ENCODE measurements at places on chromosomes 6 and 20.

DNA sequence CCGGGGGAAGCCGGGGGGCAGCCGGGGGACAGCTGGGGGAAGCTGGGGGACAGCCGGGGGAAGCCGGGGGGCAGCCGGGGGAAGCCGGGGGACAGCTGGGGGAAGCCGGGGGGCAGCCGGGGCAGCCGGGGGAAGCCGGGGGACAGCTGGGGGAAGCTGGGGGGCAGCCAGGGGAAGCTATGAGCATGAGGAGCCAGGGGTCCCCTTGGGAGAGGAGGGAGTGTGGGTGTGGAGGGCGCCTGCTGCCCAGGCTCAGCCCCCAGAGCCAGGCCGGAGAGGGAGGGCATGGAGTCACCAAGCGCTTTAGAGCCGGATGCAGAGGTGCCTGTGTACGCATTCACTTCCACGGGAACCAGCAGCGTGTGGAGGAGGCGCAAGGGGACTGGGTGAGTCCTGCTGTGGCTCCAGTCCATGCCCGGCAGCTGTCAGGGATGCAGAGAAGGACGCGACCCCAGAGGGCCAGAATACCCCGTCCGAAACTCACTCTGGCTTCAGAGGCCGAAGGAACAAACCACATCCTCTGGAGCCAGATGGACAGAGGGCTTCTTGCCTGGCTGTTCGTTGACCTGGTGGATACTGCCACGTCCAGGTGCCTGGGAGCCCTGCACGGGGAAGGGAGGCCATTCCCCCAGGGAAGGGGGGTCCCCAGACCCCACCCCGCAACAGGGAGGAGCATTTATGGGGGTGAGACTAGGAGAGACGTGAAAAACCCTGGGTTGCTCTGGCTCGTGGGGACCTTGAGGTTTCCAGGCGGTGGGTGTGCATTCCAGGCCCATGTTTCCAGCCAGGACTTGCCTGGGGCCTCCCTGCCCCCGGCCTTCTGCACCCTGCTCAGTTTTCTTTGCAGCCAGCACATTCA lies 26.5 kb upstream of the DACT2 start:
- no peak for DNase-seq

- DNase-seq: no peak
Measured at GRCh38 chr6:17418281-17419188, 25.1 kb downstream of the CAP2 start.

DNA sequence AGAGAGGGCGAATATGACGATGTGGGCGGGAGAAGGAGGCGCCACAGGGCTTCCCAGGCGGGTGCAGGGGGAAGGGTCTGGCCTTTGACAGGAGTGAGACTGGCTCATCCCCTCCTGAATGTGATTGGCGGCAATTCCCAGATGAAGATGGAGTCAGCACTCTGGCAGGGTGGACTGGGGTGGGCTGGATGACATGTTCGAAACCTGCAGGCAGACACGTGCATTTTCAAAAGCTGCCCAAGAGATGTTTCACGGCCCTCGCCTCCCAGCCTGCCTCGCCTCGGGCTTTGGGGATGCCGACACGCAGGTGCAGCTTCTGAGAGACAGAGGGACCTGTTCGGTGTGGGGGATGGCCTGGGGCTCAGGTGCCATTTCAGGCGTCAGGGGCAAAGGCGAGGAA lies 66.8 kb upstream of the AFDN start:
- no peak for DNase-seq

DNA sequence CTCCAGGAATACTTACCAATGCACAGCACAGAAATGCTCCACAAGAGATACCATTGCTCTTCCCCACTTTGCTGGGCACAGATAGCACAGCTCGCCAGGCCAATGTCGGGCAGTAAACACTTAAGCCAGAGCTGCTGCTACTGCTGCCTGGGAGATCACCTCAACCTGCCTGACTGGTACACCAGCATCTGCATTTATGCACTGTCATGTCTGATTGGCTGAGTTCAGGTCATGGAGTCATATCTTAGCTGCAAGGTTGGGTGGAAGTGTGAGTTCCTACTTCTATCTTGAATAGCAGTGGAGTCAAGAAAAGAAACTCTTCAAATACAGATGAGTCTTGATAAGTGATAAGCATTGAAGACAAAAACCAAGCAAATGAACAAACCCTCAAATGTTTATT lies 10.9 kb upstream of the ADGRF4 start:
- DNase-seq: no peak

GRCh38 chr6:27867945-27868300 lies 44.3 kb downstream of the OR2B2 start:
- no peak for DNase-seq

DNA sequence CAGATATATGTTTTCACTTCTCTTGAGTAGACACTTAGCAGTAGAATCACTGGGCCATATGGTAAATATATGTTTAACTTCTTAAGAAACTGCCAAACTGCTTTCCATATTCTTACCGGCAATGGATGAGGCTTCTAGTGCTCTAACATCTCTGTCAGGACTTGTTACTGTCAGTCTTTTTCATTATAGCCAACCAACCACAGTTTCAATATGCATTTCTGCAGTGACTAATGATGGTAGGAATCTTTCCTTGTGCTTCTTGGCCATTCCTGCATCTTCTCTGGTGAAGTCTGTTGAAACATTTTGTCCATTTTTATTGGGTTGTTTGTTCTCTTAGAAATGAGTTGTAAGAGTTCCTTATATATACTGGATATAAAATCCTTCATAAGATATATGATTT lies 66.0 kb upstream of the SYNDIG1 start:
- no peak for DNase-seq

GRCh38 chr6:51411496-51412125 lies 592.9 kb downstream of the TFAP2B start:
- DNase-seq: no peak

DNA sequence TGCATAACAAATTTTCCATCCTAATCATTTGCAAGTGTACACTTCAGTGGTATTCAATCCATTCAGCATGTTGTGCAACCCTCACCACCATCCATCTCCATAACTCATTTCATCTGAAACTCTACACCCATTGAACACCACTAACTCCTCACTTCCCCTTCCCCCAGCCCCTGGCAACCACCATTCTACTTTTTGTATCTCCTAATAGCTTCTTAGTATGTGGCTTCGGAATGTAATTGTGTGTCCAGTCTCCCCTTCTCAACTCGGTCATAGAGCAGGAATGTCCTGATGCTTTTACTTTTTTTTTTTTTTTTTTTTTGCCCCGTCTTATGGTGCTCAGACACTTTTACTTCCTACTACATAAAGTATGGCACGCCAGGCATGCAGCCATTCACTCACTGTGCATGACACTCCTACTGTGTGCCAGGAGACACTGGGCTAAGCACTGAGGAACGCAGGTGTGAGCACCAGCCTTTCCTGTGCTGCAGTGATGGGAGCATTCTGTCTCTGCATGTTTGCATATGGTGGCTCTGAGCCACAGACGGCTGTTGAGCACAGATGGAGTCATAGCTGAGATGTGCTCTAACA lies 15.3 kb downstream of the HCK start:
- DNase-seq: no peak

DNA sequence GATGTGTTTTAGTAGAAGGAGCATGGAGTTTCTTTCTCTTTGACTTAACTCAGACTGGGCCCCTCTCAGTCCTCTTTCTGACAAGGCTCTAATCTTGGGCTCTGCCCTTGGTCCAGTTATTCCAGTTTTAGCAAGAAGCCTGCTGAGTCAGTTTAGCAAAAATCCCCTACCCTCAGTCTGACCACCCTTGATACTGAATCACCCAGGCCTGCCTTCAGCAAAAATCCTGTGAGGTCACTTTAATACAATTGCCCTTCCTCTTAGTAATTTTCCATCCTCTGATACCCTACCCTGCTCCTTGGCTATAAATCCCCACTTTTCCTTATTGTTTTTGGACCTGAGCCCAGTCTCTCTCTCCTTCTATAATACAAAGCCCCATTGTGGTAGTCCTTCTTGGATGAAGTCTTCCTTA lies 326.7 kb upstream of the NOX3 start:
- DNase-seq: no peak

GRCh38 chr6:162612613-162613012 lies 115.0 kb downstream of the PRKN start:
- no peak for DNase-seq

DNA sequence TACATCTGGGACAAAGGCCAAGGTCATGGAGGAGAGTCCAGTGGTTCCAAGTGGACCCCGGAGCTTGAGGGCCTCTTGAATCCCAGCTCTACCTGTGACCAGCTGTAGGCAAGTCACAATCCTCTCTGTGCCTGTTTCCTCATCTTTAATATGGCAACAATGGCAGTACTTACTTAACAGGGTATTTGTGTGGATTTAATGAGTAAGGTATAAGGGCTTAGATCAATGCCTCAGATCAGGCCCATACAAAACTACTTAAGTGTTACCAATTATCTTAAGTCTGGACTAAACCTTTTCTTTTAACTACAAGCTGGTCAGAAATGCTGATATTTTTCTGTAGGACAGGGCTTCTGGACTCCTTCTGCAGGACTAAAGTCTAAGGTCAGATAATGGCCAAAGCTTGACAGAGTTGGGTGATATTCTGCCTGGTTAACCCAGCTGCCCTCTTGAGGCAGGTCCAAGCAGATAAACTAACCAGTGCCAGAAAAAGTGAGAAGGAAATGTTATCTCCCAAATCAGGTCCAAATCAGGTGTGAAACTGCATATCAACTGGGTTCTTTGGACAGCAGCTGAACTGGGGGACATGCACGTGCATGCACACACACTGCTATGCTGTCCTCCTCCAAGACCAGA lies 2.2 kb downstream of the SULF2 start:
- DNase-seq: no peak

DNA sequence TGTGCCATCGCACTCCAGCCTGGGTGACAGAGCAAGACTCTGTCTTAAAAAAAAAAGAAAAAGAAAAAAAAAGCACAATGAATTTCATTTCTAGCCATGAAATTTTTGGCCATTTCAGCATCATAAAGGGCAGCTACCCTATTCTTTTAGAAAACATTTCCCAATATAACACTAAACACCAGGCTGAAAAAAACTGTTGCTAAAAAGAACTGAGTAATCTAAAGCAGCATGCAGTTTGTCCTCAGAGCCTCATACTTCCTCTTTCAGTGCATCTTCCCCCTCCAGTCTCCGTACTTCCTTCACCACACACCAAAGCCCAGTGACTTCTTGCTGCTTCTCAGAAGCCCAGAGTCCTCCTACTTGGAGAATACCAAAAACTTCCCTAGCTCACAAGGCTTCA lies 5.6 kb upstream of the IFNGR1 start:
- DNase-seq: no peak

DNA sequence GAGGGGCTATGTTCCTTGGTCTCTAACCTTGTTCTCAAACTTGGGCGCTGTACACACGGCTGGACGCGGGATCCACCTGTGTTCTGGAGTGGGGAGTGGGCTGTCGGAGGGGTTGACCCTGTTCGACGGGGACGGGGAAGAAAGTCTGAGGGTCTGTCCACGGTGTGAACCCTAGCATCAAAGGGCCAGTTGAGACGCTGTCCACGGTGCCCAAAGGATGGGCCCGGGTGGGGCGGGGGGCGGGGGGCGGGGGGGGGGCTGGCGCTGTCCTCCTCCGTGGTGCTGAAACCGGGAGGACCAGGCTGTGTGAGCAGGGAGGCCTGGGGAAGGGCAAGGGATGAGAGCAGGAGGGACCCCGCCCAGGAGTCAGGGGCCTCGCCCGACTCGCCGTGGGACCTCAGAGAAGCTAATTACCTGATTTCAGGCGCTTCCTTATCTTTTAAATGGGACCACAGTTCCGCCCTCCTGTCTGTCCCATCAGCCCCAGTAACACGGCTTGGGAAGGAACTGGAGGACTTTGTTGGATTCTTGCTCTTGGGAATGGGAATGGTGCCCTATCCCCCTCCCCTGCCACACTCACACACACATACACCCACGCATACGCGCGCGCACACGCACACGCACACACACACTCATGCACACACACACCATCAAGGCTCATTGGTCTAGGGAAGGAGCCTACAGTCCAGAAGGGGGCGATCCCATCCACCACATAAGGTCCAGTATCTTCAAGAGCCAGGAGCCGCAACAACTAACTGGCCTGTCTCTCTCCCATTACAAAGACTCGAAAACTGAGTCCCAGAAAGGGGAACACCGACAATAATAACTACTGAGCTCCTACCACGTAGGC lies 1.0 kb upstream of the VSTM2L start:
- DNase-seq: peak; percentile 33

DNA sequence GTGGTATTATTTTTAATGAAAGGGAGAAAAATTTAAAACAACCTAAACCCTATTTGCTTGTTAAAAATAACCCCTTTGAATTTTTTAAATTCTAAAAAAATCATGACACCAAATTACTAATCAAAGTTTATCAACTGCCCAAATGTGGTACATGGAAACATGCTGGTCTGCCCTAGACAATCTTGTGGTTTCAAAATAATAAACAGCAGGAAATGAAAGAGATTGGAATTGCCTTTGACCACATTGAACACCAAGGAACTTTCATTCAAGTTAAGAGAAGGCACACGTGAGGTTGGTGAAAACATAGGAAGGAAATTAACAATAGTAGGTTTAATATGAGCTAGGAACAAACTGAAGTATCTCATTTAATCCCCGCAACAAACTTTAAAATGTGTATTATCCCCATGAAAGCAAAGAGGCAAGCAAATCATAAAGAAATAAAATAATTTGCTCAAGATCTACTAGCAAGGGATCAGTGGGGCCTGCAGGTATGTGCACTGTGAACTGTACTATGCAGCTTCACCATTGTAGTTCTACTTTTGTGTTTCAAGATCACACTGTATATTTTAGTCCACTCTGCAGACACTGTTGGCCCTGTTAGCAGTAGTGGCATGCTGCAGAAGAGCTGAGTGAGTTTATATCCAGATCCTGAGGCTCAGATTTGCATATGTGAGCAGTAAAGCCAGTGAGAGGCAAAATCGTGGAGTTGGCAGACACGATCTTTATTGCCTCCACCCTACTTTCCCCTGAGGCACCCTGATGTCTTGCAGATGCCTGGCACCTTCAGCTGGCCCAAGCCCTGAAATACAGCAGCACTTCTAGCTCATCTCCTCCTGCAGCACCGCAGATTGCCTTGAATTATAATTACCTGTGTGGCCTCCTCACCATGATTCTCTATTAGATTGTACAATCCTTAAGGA lies 157.8 kb upstream of the TENT5A start:
- no peak for DNase-seq

GRCh38 chr6:12973386-12973785 lies 256.8 kb downstream of the PHACTR1 start:
- DNase-seq: no peak

- no peak for DNase-seq
Measured at GRCh38 chr6:156957931-156958547, 180.9 kb downstream of the ARID1B start.

- no peak for DNase-seq
Measured at GRCh38 chr20:56987986-56988385, 278.5 kb downstream of the BMP7 start.

- DNase-seq: no peak
Measured at GRCh38 chr20:61587681-61588289, 335.7 kb downstream of the CDH4 start.

- peak; percentile 59 for DNase-seq
Measured at GRCh38 chr20:297925-298775, 780 bp downstream of the ZCCHC3 start.

Data from activated CD4-positive, alpha-beta memory T cell treated with anti-CD3 and anti-CD28 coated beads, Interleukin-2, amount 10 ng/mL, durations not matched to agents 7 days and 5 days (primary cell).